ENCODE measurements at places on chromosomes 2 and 18. TPM values are rescaled to one million over a fixed set of nuclear protein-coding genes. Genes with fewer than 3 reads are reported as not detected.

Gene SP9
- 0.14 TPM for polyA plus RNA-seq

Gene STON1
- 5.5 TPM for polyA plus RNA-seq

Gene SLC5A6
- polyA plus RNA-seq = 41.0 TPM

Gene MPP4
- 0.09 TPM for polyA plus RNA-seq

Gene B3GNT2
- polyA plus RNA-seq = 32.3 TPM

Gene MERTK
- polyA plus RNA-seq = 2.4 TPM

Gene XDH
- 0.55 TPM for polyA plus RNA-seq

Gene SPC25
- 61.9 TPM for polyA plus RNA-seq

Gene CCT7
- polyA plus RNA-seq = 287 TPM

Gene STEAP3
- 7.5 TPM for polyA plus RNA-seq

Gene RAX
- 0.16 TPM for polyA plus RNA-seq

All from GM23338 (cell line).